ENCODE measurements at places on chromosomes 1 and 21.

- DNase-seq = no peak
Observed at GRCh38 chr1:16218014-16218673, 5.7 kb upstream of the ARHGEF19 start.

DNA sequence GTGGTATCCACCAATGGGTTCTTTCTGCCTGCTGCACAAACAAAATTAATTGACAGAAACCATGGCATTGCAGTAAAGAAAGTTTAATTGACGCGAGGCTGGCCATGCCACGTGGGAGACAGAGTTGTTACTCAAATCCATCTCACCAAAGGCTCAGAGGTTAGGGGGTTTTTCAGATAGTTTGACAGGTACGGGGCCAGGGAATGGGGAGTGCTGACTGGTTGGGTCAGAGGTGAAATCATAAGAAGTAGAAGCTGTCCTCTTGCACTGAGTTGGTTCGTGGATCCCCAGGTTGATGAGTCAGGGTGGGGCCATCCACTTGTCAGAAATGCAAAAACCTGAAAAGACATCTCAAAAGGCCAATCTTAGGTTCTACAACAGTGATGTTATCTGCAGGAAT, 941 bp upstream of the TBCE start:
- DNase-seq = no peak

DNA sequence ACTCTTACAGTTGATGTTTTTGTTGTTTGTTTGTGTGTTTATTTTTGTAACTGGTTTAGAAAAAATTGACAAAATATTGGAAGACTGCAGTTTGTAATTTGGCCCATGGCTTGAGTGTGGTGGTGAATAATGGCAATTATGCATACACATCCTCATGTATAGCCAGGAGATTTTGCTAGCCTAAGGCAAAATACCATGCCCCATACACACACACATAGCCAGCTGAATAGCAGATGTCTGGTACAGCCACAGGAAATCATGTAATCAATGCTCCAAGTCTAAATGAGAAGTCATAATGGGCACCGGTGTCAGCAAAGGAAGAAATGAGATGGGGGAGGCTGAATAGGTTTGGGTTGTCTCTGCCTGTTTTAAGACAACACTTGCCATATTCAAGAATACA, 135.2 kb upstream of the COA6 start:
- DNase-seq = no peak

DNA sequence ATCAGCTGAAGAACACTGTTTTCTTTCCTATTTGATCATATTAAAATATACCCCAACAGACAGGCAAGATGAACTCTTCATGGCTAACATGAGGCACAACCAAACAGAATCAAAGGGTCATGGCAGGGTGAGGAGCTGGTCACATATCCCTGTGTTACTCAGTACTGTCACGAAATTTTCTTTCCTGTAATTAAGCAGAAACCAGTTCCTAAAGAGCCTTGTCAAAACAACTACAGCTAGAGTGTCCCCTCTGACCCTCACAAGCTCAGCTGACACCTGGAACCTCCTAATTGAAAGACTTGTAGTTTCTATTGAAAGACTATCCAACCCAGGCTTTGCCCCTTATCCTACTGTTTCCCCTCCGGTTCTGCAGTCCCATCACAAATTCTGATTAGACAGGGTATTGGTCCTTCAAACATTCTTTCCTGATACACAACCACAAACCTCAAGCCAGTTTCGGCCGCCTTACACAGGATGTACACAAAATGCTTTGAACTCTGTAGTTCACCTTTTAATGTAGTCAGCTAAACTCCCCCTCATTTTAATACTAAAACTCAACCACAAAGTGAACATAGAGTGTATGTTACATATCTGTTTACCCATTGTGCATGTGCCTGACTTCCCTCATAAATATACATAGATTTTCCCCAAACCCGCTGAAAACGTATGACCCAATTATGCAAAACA, 651.9 kb downstream of the MRPL39 start:
- no peak for DNase-seq

DNA sequence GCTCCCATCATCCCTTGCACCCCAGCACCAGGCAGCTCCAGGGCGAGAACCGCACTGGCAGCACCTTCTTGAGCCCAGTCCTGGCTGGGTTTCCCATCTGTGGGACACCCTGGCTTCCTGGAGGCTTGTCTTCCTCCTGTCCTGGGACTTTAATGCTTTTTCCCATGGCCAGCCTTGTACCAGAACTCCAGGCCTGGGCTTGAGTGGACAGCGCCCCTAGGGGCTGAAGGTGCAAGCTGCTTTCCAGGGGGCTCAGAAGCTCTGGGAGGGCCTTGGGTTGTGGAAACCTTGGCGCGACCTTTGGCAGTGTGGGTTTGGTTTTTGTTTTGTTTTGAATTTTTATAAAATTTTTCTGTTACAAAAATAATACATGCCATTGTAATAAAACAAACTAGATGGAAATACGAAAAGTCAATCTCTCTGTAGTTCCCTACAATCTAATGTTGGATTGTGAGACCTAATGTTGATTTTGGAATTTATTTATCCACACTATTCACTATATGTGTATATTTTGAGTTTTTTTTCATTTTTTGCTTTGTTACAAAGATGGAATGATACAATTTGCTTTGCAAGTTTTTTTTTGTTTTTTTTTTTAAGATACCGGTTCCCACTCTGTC, 33.8 kb upstream of the RPL11 start:
- peak; percentile 46 for DNase-seq

DNA sequence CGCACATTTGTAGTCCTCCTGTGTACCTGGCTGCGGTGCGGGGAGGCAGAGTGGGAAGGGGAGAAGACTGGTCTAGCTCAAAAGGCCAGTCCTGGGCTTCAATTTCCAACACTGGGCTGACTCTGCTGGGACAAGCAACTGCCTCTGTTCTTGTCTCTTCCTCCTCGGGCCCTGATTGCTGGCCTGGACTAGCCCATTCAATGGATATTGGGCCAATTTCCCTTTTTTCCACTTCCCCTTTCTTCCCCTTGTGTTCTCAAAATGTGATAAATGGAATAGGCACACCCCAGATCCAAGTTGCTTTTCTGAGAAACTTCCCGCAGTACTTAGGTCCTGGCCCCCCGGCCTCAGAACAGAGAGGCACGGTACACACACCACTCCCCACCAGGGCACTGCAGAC, 48.2 kb downstream of the SPSB1 start:
- DNase-seq = no peak

- peak; percentile 33 for DNase-seq
Observed at GRCh38 chr1:41919764-41920397, 1.2 kb upstream of the HIVEP3 start.

Data from femur (tissue), 1 donor.